Head of caudate nucleus (tissue), 42 donors: ENCODE measurements at places on chromosomes 13 and 19.

DNA sequence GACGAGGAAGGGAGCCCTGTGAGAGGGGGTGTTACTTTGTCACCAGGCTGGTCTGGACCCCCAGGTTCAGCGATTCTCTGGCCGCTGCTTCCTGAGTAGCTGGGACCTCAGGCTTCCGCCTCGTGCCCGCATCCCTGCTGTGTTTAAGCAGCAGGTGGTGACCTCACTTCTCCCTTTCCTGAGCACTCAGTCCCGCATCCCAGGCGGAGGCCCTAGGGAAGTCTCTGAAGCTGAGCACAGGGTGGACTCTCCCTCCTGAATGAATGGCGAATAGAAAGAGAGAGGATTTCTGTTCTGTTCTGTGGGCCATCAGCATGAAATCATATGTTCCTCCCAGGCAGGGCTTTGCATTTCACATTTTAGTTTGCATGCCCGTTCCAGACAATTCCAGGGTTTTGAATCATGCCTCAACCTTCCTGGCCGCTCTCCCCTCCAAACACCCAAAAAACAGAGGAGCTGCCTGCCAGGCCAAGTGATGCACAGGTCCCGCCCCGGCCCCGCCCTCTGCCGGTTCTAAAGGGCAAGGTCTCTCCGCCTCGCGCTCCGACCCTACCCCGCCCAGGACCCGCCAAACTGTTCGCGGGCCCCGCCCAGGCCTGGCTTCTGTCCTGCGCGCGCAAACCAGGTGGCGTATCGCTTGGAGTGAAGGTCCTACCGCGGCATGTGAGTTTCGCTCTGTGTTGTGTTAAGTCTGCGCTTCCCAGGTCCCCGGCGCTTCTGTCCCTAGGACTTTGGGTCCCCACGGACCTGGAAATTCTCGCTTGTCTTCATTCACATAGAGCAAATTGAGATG lies 35.1 kb upstream of the ZNF808 start:
- DNase-seq: no peak

DNA sequence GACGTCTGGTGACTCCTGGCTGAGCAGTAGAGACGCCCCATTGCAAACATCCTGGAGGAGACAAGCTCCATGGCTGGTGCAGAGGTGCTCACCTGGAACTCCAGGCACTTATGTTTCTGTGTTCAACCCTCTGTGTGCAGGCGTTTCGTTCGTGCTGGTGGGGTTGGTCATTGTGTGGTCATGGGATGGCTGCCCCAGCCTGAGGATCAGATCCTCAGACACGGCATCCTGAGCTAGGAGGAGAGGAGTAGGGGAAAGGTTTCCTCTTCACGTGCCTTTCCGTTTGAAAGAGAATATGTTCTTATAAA lies 87.8 kb downstream of the SIPA1L3 start:
- DNase-seq: no peak

DNA sequence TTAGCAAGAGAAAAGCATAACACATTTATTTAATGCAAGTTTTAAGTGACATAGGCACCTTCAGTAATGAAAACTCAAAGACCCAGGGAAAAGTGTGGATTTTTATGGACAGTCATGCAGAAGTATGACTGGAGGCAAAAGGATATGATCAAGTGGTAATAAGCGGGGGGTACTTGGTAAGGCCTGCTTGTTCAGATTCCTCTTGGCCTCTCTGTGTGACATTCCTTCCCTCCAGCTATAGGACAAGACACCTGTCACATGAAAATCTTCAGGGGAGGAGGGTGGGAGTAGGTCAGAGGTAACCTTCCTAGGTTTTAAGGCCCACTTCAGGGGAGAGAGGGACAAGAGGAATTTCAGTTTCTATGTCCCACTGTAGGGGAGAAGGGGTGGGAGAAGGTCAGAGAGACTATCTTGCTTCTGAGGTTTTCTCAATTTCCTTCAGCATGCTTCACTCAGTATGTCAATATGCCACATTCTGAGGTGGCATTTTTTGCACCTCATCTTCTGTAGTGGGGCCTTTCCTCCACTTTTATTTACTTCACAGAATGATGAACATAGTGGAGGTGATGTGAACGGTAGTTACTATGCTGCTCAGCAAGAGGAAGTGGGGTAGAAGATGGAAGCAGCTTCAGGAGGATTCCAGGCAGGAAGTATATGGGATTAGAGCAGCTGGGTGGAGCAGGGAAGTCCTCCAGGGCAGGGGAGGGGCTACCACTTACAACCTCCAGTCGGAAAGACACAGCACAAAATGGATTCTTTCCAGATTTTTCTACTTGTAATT lies 73.2 kb upstream of the RFC3 start:
- DNase-seq: no peak

DNA sequence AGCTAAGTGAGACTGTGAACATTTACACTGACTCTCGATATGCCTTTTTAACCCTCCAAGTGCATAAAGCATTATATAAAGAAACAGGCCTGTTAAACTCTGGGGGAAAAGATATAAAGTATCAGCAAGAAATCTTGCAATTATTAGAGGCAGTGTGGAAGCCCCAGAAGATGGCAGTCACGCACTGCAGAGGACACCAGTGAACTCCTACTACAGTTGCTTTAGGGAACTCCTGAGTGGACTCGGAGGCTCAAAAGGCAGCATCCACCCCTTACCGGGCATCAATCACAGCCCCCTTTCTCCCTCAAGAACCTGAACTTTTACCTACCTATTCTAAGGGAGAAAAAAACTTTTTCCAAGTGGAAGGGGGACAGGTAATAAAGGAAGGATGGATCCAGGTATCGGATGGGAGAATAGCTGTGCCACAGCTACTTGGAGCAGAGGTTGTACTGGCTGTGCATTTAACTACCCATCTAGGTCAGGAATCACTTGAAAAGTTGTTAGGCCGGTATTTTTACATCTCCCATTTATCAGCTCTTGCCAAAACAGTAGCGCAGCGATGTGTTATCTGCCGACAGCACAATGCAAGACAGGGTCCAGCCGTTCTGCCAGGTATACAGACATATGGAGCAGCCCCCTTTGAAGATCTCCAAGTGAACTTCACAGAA lies 80.1 kb downstream of the ZNF486 start:
- peak; percentile 68 for DNase-seq

DNA sequence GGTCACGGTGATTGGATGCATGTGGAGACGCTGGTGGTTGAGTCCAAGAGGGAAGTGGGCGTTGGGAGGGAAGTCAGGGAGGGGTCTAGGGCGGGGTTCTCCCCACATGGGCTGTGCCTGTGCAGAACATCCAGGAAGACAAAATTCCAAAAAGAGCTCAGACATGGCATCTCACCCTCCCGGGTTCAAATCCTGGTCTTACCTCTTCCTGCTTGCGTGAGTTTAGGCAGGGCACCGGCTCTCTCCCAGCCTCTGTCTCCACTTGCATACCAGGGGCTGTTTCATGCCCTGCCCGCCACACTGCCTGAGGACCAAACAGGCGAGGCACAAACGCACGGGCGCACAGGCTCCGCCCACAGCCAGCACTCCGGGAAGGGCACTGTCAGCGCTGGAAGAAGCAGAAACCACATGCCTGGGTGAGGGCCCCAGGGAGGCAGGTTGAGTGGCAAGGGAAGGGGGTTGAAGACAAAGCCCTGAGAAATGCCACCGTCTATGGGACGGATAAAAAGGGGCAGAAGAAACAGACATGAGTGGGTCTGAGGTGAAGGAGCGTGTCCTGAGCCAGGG lies 123.6 kb upstream of the SOX1 start:
- no peak for DNase-seq

DNA sequence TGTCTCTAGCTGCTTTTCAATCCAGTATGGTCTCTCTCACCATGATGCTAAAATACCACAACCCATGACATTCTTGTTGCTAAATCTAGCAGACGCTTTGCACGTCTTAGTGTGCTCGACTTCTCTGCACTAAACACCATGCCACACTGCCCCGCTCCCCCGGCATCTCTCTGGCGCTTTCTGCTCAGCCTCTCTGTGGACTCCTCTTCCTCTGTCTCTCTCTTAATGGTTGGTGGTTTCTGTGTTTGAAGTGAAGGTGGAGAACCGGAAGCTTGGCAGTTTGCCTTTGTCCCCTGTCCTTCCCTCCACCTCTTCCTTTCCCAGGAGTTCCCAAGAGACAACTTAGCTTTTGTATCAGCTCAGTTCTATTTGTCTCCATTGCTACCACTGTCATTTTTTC lies 8.8 kb downstream of the ERCC5 start:
- DNase-seq: no peak

DNA sequence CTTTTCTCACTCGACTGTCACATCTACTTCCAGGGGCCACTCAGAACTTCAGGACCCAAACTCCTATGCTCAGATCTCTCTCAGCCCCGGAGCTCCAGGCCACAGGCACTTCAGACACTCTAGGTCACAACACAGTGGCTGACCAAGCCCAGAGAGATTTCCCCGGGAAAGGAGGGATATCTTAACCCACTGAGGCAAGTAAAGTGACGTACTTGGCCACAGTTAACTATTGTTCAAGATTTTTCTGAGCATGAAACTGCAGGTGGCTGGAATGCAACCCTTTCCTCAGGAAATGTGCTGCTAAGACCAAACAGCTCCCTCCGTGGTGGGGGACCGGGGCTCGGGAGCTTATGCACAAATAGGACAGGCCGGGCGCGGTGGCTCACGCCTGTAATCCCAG lies 23.9 kb downstream of the OPA3 start:
- DNase-seq: no peak

DNA sequence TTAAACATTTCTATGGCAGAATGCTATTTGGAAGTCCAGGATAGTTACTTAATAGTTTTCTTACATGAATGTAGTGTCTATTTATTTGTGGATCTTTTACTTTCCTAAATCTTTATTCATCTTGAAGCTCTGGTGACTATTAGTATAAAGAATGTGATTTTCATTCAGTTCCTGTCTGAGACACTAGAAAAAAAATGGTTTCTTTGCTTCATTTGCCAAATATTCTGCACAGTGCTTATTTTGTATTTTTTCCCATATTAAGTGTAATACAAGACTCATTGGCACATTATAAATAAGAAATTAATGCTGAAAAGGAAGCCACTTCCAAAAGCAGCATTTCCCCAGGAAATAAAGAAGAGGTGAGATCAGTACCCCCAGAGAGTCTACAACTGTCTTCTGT lies 109.8 kb downstream of the POSTN start:
- no peak for DNase-seq

DNA sequence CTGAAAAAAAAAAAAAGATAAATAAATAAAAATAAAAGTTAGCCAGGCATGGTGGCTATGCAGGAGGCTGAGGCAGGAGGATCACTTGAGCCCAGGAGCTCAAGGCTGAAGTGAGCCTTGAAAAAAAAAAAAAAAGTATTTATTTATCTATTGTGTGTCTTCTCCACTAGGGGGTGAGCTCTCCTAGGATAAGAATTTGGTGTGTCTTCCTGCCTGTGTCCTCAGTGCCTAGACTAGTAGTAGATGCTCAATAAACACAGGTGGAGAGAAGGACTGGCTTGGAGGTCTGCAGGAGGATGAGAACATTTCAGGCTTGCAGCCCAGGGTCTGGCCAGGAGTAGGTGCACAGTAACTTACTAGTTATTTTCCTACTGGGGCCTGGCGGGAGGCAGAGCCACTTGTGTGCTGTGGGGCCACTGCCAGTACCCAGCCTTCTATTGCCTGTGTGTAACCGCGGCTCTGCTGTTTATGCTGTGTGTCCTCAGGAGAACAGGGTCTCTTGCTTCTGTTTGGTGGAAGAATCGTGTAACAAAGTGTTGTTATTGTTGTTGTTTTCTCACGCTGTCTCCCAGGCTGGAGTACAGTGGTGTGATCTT lies 5.4 kb downstream of the LMTK3 start:
- DNase-seq: no peak

- no peak for DNase-seq
Observed at GRCh38 chr13:23685416-23685815, 115.2 kb downstream of the TNFRSF19 start.

DNA sequence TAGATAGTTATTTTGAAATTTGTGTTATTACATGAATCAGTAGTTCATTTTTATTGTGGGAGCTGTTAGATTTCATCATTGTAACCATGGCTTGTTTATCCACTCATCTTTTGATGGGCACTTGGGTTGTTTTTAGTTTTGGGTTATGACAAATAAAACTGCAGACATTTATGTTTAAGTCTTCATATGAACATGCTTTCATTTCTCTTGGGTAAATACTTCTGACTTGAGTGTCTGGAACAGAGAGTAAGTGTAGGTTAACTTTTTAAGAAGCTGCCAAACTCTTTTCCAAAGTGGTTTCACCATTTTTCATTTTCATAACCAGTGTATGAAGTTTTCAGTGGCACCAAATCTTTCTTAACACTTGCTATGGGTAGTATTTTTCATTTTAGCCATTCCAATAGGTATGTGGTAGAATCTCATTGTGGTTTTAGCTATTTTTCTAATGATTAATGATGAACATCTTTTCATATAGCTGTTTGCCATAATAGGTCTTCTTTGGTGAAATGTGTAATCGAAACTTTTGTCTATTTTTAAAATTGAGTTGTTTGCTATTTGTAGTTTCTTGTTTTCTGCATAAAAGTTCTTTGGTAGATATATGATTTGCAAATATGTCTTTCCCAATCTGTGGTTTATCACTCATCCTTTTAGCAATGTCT lies 17.9 kb downstream of the SLAIN1 start:
- no peak for DNase-seq

DNA sequence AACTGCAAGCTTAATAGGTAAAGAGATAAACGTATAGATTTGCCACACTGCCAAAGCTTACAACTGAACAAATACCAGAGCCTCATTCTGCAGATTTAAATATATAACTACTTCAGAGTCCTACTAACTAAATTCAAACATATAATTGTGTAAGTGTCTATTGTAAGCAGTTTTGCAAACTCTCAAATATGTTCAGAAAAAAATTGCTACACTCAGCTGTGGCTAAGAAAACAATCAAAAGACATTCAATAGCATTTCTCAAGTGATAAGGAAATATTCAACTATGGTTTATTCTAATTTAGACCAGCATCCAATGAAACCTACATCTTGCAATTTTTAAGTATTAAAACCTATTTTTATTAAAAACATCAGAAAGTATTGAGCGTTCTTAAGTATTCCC lies 202.4 kb downstream of the KCTD12 start:
- DNase-seq: no peak

GRCh38 chr13:60661521-60661920 lies 264.5 kb downstream of the TDRD3 start:
- no peak for DNase-seq

DNA sequence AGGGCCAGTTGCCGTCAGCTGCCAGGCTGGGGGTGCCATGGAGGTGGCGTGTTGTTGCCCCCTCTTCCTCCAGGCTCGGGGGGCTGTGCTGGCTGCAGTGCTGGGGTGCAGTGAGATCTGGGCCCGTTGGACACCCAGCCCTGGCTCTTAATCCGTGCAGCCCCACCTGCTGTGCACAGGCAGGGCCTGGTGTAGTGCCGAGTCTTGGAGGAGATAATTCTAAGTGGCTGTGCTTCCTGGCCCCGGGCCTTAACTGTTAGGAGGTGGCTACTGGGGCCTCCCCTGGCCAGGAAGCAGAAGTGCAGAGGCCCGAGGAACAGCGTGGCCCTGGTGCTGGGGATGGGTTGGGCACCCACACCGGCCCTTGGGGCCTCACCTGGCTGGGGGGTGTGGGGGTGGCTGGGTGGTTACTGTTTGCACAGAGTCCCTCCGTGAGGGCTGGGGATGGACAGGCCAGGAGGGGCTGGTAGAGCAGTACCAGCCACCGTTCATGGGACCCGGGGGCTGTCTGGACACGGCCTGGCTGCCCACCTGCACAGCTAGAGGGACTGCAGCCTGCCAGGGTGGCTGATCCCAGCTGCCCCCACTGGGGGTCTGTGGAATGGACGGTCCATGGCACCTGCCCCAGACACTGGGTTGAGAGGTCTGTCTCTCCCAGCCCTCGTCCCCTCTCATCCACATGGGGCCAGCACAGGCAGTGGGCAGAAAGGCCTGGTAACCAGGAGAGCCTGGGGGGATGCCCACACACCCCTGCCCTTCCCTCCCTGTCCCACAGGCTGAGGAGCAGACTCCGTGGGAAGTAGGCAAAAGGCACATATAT lies 3.3 kb downstream of the GPX4 start:
- no peak for DNase-seq

- DNase-seq: no peak
Observed at GRCh38 chr13:97254816-97255215, 32.7 kb downstream of the MBNL2 start.
